ENCODE measurements at places on chromosomes 4 and X. TPM values are rescaled to one million over a fixed set of nuclear protein-coding genes. Genes with fewer than 3 reads are reported as not detected.
A peak's percentile ranks its signal among the peaks of the same experiment; 100 is the strongest.

The IL1RAPL1 gene
- 0.29 TPM for total RNA-seq

The ARHGAP4 gene
- total RNA-seq: 25.9 TPM

The CD38 gene
- total RNA-seq: 0.11 TPM

The LRP2BP gene
- total RNA-seq: 0.40 TPM

The PCDH19 gene
- total RNA-seq: 0.46 TPM

The RHOXF2B gene
- total RNA-seq: not detected

The ANXA10 gene
- total RNA-seq: not detected

The MGARP gene
- 2.8 TPM for total RNA-seq

The NHS gene
- 6.7 TPM for total RNA-seq

The GYG2 gene
- total RNA-seq: 65.3 TPM

The PLP1 gene
- total RNA-seq: 49.2 TPM

The MSX1 gene
- not detected for total RNA-seq

The YIPF7 gene
- total RNA-seq: not detected

The GYPA gene
- not detected for total RNA-seq

The GBA3 gene
- not detected for total RNA-seq

- DNase-seq: no peak
Measured at GRCh38 chrX:134545510-134545909, 85.5 kb downstream of the HPRT1 start.

- no peak for DNase-seq
Measured at GRCh38 chrX:132331000-132331399, 111.8 kb upstream of the RAP2C start.

GRCh38 chr4:25938366-25938765 is 24.3 kb downstream of the SMIM20 start:
- DNase-seq: no peak

- DNase-seq: no peak
Measured at GRCh38 chrX:23435575-23435974, 100.9 kb downstream of the PTCHD1 start.

DNA sequence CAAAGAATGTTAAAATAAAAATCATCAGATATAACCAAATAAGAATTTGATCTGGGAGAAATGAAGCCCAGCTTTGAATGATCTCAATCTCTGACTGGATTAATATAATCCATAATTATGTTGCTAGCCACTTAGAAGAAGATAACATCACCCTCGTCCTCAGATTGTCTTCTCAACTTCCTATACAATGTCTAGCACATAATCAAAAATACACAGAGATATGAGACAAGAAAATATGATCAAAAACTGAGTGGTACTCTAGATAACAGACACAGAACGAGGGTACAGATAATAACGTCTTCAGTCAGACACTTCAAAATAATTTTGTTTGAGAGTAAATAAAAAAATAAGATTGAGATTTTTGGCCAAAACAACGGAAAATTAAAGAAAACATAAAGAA is 47.1 kb downstream of the EVC2 start:
- DNase-seq: no peak

DNA sequence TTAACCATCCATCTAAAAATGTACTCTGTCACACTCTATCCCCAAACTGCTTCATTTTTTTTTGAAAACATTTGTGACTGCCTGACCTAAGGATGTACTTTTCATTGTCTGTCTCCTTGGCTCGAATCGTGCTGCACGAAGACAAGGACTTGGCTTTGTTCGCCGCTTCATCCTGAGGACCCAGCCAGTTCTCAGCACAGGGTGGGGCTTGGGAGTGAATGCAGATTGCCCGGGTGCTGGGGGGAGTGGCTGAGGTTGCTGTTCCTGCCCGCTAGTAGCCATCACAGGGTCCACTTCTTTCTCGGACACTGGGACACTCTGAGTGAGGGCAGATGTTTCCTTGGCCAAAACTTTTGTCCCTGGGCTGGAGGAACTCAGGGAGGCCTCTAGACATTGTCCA is 70.1 kb upstream of the CLCN4 start:
- DNase-seq: no peak

DNA sequence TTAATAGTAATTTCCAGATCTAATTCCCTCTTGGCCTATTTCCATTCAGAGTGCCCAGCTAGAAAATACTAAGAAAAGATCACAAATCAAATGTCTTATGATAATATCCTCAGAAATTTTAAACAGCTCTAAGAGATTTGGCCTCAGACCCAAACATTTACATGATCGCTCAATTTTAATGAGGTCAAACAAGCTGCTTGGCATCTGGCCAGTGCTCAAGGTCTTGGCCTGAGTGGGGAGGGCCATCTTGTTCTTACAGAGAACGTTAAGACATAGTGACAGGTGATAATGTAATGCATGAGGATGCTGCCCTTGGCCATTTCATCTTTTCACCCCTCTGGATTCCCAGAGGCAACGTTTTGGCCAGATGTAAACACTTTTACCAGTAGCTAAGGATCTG is 159.2 kb upstream of the SLC7A11 start:
- no peak for DNase-seq

DNA sequence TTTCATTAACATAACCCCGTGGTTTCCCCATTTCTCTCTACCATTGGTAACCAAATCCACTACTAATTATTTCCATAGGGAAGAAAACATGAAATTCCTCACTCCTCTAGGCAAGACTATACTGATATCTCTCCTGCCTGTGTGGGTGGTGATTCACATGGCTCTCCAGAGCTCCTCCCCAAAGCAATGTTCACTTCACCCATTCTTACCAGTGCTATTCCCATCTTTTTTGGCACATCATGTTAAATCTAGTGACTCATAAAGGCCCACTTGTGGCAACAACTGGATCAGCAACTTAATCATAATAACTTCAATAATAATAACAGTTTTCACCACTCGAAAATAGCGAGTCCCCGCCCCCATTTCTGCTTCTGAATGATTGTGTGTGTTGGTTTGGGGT is 6.1 kb upstream of the HCCS start:
- DNase-seq: no peak

- DNase-seq: no peak
Measured at GRCh38 chrX:85544609-85545008, 165.1 kb upstream of the POF1B start.

GRCh38 chr4:93232883-93233282 is 595.7 kb upstream of the ATOH1 start:
- no peak for DNase-seq

DNA sequence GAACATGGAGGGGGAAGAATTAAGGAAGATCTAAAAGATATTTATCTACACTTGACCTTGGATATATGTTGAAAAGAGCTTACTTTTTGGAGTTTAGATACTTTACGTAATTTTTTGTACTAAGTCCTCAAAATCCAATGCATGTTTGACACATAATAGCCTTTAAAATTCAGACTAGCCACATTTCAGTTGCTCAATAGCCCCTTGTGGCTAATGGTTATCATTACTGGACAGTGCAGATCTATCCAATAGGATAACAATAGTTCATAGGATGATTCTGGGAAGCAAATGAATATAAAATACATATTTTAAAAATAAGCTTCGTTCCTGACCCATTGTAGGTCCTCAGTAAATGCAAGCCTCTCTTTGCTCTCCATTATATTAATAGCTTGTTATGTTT is 13.8 kb downstream of the AP1AR start:
- no peak for DNase-seq

DNA sequence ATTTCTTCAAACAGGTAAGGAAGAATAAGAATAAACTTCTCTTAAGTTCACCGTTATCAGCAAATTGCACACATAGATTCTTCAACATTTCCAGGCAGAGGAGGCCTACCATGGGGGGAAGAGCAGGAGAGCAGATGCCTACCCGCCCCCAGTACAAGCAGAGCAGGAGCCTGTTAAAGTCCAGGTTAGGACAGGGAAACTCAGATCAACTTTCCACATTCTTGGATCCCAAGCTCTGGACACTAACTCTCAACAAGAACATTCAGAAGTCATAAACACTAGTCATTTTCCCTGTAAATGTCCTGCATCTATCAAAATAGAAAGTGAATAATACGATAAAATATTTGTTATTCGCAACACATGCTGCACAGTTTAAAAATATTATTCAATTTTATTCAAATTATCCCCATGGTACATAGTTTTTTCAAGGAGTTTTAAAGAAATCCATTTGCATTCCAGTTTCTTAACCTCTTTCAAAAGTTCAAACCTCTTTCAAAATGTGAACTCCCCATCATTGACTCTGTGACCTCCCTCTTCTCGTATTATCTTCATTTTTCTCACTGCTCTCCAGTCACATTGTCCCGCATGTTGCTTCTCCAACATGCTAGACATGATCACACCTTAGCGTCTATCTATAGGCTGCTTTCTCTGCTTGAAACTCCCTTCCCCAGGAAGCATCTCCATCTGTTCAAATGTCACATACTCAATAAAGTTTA is 185.2 kb upstream of the NEIL3 start:
- DNase-seq: no peak

DNA sequence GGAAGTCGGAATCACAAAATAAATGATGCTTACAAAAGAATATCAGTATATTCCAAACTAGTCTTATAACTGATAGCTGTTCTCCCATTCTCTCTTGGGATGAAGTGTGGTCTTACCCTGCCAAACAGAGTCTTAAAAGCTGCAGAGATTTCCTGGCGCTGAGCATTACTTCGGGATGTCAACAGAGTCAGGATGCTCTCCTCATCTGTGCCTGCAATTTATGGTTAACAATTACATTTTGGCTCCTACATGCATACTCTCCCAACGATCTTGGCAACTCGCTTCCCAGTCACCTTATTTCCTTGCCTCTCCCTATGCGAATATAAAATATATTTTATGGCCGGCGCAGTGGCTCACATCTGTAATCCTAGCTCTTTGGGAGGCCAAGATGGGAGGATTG is 12.2 kb downstream of the ANXA5 start:
- no peak for DNase-seq

DNA sequence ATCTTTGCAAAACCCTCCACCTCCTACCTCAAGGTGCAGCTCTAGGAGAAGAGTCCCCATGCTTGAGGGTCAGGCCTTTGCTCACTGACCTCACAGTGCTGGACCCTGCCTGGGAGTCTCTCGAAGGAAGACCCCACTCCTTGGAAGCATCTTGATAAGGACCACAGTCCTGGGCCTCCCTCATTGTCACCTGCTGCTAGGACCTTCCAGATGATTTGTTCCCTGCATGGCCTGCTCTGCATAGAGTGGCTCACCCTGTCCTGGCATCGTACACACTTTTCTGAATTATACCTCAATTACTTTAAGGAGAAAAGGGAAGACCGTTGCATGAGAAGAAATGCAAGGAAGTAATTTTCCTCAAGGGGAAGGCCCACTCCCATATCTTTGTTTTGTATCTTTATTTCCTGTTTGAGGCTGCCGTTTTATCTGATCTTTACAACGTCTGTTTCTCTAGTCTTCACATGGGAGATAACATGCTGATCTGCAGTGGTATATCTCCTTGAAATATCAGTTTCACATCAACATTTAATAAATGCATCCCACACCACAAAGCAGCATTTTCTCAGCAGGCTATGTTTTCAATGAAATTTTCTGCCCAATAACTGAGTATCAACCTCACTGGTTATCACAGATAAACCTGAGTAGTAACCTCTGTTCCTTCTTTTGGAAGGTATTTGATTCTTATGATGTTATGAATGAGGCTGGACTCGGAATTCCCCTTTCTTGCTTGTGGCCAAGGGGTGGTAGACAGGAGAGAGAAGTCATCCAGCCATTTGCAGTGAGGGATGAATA is 15.0 kb upstream of the AKAP17A start:
- no peak for DNase-seq

GRCh38 chr4:94455081-94455480 is 3.3 kb downstream of the PDLIM5 start:
- no peak for DNase-seq

- DNase-seq: no peak
Measured at GRCh38 chrX:51798701-51799100, 55.5 kb downstream of the GSPT2 start.

- DNase-seq: no peak
Measured at GRCh38 chr4:116489739-116490138, 595.6 kb downstream of the TRAM1L1 start.

GRCh38 chrX:55783723-55784122 is 66.2 kb downstream of the RRAGB start:
- no peak for DNase-seq

DNA sequence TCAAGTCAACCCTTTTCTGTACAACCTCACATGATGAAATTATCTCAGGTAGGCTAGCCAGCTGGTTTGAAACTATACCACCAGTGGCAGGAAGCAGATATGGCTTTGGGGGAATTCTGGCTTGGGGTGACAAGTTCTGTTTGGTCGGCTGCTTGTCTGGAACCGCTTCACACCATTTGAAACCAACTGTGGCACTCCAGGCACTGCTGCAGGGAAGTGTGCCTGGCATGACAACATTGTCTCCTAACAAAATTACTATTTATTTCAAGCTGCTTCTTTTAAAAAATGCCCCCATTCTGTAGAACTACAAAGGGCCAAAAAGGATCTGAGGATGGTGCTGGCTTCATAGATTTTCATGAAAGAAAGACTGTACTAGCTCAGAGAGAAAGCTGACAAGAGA is 37.1 kb upstream of the GPM6B start:
- DNase-seq: no peak

DNA sequence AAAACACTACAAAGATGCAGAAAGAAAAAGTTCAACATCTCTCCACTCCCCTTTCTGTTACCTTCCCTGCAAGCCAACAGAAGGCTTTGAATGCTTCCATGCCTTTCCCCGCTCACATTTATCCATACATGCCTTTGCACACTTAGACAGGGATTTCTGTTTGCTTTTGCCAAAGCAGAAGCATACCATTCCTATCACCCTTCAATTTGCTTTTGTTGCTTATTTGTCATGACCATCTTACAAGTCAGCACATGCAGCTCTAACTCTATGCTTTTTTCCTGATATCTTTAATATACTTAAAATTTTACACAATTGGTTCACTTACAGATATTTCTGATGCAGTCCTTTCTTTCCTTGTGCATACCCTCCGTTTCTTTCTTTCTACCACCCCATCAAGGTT is 169.6 kb downstream of the CORIN start:
- DNase-seq: no peak

GRCh38 chr4:54318904-54319303 is 89.8 kb downstream of the PDGFRA start:
- DNase-seq: peak; percentile 23

GRCh38 chr4:16770710-16771285 is 127.6 kb downstream of the LDB2 start:
- no peak for DNase-seq

DNA sequence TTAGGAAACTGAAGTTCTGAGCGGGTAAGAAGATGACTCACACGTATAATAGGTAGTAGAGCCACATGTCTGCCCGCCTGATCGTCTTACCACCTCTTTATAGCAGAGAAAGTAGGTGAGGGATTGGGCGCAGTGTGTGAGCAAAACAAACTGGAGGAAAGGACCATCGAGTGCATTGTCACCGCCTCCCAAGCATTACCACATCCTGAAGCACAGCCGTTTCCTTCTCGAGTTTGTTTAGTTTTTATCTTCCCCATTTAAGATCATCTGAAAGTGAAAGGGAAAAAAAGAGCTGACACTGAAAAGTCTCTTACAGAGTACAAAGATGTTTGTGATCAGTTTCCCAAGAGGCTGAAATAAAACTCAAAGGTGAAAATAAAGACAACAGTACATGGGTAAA is 14.8 kb downstream of the PDK3 start:
- DNase-seq: no peak

- peak; percentile 91 for DNase-seq
Measured at GRCh38 chr4:173288296-173288695, 45.9 kb downstream of the HMGB2 start.

- DNase-seq: no peak
Measured at GRCh38 chrX:118221270-118221669, 104.7 kb upstream of the KLHL13 start.

All from H1 (cell line).